ENCODE measurements at places on chromosomes 4 and X.

GRCh38 chrX:38437093-38437492 lies 84.7 kb downstream of the OTC start:
- DNase-seq: no peak

GRCh38 chr4:104093247-104093646 lies 373.5 kb upstream of the TACR3 start:
- no peak for DNase-seq

- no peak for DNase-seq
Observed at GRCh38 chr4:108359986-108360681, 191.4 kb upstream of the LEF1 start.

- no peak for DNase-seq
Observed at GRCh38 chrX:20547611-20548051, 280.9 kb upstream of the RPS6KA3 start.

DNA sequence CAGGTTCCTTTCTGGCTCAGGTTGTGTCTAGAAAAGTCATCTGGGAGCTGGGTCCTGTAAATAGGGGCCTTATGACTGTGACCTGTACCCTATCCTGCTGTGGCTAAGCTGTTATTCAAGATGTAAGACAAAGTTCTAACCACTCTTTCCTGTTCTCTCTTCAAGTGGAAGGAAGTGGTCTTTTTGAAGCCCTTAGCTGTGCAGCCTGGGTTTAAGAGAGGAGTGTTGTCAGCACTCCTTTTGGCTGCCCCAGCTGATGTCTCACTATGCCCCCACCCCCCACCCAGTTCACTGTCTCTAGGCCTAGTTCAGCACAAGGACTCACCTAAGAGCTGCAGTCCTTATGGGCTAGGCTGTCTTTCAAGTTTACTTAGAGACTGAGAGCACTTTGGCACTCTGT lies 1069.5 kb downstream of the FAM133A start:
- no peak for DNase-seq

DNA sequence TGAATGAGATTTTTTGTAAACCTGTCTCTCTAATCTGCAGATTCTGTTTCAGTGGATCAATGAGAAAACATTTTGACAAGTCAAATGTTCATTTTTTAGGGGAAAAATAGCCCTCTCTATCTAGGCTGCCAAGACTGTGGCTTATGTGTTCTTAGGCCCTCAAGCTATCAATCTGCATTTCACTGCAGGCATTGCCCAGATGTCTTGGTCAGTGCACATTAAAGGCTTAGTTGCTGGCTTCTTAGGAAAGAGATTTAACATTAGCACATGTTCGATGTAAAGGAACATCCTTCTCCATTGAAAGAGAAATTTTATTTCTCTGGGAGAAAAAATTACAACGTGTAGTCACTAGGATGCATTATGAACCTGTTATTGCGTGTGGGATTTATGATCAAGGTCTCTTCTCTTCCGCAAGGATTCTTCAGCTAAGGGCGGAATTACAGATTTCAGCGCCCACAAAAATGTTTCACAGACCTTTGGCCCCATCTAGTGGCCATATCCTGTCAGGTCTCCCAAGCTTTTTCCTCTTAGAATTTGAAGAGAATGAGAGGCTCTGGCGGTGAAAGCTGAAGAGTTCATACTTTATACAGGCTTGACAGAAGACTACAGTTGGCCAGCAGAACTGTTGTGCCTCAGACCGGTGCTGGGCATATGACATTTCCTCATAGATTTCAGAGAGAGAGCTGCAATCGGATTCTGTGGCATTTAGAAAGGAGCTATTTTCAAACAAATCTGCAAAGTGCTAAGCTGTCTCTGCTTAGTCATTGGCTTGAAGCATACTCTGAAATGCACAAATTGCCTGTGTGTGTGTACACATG lies 144.6 kb upstream of the NOCT start:
- peak; percentile 10 for DNase-seq

- DNase-seq: no peak
Observed at GRCh38 chr4:60500810-60501209, 699.3 kb upstream of the ADGRL3 start.

DNA sequence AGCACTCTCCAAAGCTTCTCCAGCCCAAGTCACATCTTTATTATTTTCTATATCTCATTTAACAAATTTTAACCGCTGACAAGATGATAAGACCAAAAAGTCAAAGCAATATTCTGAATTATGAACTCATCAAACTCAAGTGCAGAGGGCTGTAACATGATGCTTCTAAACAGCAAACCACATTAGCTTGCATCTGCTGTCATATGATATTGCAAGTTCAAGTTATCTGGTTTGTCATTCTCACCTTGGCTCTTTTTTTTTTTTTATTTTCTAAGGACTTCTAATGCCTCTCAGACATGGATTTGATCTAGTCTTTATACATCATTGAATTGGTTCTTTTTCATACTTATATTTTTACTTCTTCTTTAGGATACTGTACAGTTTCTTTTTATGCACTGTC lies 93.4 kb downstream of the SLC10A7 start:
- no peak for DNase-seq

GRCh38 chr4:2255501-2256155 lies 6.3 kb downstream of the MXD4 start:
- no peak for DNase-seq

DNA sequence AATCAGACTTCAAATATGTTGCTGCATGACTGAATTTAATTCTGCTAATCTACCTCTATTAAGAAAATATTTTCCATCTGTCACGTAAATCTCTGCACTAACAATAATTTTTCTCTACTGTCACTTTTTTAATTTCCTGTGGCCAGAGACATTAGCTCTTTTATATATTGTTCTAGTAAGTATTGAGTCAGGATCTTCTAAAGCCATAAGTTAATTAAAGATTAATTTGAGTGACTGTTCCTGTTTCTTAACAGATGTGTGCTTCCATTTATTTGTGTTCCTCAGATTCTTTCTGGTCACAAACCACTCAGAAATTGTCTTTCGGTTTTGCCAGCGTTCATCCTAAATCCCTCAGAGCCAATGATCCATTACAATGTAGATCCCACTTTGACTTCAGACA lies 2.4 kb upstream of the SMR3B start:
- no peak for DNase-seq

GRCh38 chr4:7103031-7103606 lies 35.3 kb upstream of the GRPEL1 start:
- DNase-seq: peak; percentile 71

GRCh38 chr4:63620271-63620670 lies 789.0 kb downstream of the TECRL start:
- no peak for DNase-seq

GRCh38 chrX:79412972-79413371 lies 45.8 kb upstream of the ITM2A start:
- no peak for DNase-seq

GRCh38 chrX:39822133-39822748 lies 275.5 kb downstream of the BCOR start:
- no peak for DNase-seq

DNA sequence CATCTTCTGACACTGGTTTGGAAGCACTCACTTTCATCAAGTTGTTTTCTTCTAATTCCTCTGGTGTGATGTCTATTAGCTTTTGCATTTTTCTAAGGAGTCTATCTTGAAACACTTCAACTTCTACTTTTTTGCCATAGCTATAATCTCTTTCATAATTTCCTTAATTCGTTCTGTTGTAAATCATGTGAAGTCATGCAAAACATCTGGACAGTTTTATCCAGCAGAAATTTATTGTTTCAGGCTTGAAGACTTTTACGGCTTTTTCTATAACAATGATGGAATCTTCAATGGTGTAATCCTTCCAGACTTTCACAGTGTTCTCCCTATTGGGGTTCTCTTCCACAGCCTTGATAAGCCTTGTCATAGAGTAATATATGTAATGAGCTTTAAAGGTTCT lies 74.9 kb upstream of the PABPC4L start:
- no peak for DNase-seq

DNA sequence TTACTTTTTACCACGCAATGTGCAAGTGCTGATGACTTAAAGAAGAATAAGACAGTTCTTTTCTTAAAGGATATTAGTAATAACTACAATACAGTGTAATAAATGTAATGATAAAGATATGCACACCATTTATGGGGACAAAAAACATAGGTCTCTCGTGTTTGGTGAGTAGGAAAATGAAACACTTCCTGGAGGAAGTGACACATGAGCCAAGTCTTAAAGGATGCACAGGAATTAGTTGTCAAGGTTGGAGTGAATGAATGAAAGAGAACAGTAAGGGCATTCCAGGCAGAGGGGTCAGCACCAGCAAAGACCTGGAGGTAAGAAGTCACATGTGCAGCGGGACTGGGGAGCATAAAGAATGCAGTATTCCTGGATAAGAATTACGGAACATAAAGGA lies 112.7 kb downstream of the SH3RF1 start:
- no peak for DNase-seq

DNA sequence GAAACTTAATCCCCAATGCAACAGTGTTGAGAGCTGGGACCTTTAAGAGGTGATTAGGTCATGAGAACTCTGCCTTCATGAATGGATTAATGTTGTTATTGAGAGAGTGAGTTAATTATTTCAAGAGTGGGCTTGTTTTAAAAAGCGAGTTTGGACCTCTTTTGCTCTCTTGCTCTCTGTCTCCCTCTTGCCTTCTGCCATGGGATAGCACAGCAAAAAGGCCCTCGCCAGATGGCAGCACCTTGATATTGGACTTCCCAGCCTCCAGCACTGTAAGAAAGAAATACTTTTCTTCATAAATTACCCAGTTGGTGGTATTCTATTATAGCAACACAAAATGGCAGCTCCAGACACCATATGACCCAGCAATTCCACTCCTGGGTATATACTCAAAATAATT lies 7.0 kb upstream of the ATP6AP2 start:
- no peak for DNase-seq

GRCh38 chrX:24902806-24903205 lies 113.0 kb downstream of the ARX start:
- no peak for DNase-seq

DNA sequence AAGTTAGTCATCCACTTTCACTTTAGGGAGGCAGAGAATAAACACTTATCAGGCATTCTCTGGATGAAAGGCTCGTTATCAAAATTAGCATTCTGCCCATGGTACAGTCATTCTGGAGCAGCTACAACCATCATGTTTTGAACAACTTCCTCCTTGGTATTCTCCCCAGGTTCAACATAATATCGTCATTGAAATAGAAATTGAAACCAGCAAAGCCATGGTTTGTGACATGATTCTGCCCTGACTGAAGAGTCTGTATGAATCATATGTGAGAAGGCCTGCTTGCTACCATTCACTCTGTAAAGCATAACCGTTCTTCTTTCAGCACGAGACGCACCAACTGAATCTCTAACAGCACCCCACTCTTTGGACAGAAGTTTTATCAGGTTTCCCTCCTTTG lies 127.5 kb upstream of the RADX start:
- DNase-seq: no peak

DNA sequence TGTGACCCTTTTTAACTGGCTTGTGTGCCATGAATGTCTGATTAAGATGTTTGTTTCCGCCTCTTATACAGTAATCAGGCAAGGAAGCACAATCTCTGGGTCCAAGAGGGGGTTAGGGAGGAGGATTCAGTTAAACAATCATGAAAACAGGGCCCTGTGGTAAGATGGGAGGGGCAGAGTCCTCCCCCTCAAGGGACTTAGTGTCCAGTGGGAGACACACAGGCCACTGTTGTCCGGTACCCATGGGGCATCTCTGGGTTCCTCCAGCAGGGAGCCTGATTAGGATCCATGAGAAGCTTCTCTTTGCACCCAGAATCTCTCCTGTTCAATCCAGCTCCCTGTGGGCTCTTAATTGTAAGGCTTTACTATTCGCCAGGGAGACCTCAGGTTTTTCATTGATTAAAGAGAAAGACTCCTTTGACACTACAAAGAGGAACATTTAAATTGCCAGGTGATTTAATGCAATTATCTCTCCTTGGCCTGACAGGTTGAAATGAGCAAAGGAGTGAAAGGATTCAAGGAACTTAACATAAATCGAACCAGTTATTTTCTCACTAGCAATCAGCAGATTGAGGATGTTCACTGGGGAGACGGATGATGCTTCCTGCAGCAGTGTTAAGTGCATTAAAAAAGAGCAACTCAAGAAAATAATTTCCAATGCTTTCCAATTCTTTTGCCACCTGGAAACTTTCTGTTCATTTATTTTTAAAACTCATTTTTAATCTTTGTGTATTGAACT lies 225.4 kb downstream of the PTTG2 start:
- DNase-seq: no peak

DNA sequence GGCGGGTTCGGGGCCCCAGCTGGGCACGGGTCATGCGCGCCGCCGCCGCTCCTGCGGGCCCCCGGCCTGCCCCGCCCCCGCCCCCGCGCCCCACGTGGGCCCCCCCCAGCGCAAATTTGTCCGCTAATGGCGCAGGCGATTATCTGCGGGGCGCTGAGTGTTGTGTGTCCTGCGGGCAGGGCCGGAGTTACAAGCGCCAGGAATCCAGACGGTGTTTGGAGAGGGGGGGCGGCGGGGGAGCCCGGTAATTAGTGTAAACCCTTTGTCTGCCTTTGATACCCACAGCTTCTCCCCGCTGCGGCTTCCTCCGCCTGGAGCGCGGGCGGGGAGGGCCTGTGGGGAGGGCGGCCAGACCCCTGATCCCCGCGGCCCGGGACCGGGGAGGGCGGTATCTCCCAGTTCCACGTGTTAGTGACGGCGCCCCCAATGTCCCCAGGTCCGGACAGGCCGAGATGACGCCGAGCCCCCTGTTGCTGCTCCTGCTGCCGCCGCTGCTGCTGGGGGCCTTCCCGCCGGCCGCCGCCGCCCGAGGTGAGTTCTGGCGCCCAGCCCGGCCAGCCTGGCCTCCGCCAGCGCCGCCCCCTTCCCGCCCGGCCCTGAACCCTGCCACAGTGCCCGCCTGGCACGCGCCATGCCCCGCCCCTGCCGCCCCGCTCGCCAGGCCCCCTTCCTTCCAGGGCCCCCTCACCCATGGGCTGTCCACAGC lies 761 bp downstream of the FGFRL1 start:
- DNase-seq: no peak

GRCh38 chrX:134868771-134869495 lies 121.9 kb upstream of the SMIM10 start:
- DNase-seq: no peak

DNA sequence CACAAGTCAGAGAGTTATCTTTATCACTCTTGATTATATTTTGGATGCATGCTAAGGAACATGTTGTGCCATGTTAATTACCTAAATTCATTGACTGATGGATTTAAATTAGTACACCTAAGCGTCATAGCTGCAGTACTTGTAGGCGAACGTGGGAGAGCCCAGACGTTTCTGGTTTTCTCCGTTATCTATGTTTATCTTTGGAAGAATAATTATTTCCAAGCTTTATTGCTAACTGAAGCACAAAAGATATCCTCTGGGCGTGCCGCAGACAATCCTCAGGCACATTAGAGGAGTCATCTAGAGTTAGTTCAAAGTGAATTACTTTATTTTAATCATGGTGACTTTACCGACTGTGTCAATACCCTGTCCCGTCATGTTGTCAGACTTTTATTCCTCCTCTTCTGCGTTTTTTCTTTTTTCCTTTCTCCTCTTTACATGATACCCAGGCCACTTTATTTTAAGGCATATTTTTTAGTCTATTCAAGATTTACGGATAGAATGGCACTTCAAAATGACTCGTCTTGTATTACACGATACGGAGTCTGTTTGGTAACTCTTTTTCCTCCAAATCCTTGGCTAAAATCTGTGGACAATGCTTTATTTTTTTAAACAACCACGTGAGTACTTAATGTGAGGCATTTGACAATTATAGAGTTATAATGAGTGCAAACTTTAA lies 632.0 kb upstream of the TENM3 start:
- no peak for DNase-seq
